HEK293T (cell line): ENCODE measurements at places on chromosomes 11 and 22.

DNA sequence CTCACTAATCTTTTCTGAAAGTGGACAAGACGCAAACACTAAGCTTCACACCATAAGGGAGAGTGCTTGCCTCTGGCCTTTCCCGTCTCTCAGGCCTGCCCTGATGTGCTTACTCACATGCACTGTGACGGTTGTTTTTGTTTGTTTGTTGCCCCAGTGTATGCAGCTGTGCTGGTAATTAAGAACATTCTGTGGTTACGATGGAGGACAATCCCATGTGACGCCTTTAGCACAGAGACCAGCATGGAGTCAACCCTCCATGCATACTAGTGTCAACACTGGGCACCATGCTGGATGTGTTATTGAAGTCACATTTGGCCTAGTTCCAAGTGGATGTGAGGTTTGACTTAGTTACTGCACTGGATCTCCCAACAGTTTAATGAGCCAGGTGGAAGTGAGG lies 27.8 kb upstream of the CDON start:
- DNase-seq, result no peak

DNA sequence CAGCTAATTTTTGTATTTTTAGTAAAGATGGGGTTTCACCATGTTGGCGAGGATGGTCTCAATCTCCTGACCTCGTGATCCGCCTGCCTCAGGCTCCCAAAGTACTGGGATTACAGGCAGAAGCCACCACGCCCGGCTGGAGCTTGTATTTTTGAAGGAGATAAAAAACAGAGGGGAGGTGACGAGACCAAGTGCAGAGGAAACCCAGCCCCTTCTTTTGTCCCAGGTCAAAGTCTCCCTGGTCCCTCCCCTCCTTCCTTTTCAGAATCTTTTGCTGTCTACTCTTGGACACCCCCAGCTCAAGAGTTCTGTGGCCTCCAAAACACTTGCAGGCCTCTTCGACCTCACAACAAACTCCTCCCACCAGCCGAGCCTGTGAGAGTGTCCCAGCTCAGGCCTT lies 12.2 kb upstream of the TMEM184B start:
- no peak for DNase-seq

GRCh38 chr11:112292785-112293407 lies 32.2 kb upstream of the PLET1 start:
- DNase-seq, result no peak

DNA sequence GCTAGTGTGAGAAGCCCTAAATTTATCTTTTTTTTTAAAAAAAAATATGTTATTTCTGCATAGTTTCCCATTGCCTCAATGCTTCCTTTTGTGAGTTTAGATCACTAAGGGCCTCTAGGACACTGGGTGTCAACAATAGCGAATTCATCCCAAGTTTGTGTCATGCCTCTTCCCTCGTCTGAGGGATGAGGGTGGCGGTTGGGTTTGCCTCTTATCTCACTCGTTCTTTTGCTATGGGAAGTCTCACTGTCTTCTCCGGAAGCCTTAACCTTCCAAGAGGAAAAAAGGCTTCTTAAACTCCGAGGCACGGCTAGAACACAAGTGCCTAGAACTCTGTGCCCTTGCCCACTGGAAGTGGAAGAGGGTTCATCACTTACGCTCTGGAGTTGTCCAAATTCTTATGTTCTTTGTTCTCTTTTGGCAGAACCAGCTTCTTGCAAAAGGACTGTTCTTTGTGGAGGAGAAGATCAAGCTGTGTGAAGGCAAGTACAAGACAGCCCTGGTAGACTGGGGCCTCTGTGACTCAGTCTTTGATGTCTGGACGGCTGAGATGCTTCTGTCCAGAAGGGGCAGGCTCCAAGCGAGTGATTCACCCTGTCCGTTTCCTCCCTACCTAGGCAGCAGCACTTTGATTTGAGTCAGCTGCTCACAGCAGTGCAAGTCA lies 78.5 kb downstream of the TRAF6 start:
- peak; percentile 22 for DNase-seq

DNA sequence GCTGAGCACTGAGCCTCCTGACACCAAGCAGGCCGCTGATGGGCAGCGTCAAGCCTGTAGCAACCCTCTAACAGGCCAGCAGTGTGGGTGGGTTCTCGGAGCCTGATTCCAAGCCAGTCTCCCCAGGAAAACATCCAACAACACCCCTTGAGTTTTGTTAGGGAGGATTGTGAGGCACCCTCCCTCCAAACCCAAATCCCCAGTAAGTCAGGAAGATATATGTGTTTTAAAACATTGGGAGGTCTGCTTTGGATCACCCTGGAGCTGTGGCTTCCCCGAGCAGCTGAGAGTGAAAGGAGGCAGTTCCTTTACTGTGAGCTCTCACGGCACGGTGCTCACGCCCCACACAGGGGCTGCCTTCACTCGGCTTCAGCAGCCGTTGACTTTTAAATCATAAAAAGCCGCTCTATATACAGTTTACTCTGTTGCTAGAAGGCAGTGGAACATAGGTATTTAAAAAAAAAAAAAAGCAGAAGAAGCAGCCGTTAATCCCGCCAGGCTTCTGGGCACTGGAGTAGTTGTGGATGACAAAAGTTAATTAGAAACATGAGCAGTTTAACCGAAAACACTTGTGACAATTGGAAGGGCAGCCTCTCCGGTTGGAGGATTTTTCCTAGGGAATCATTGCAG lies 218.6 kb downstream of the NAV2 start:
- no peak for DNase-seq

DNA sequence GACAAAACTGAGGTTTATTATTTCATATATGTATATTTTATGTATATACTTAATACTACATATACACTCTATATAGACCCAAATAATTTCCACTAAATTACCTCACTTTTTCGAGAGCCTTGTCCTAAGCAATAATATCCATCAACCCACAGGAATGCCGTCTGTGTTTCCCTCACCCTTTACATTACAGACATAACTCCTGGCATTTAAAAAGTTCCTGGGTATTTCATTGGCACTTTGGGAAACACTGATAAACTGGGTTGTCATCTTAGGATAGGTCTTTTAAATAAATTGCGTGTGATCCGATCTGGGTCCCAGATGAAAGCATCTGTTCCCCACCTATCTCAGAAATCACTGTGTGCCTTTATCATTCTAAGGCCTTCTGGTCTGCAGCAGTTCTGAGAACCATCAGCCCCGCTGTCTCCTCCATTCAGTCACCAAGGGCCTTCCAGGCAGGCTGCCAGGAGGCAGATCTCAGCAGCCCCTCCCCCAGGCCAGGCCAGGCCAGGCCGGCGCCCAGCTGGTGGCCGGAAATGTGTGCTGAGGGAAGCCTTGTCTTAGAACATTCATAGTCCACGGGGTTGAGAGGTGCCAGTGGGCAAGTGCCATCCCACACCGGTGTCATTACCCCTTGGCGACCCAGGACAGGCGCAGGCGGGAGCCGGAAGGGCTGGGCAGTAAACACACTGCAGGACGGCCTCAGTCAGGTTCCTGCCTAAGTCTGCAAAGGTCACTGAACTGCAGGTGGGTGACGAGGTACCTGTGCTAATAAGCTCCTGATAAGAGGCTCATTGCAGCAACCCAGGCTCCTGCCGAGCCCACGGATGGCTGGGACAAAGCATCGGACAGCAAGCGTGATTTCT lies 3.3 kb downstream of the FGF19 start:
- peak; percentile 47 for DNase-seq

- DNase-seq, result no peak
Measured at GRCh38 chr11:100972046-100972445, 157.6 kb downstream of the PGR start.

DNA sequence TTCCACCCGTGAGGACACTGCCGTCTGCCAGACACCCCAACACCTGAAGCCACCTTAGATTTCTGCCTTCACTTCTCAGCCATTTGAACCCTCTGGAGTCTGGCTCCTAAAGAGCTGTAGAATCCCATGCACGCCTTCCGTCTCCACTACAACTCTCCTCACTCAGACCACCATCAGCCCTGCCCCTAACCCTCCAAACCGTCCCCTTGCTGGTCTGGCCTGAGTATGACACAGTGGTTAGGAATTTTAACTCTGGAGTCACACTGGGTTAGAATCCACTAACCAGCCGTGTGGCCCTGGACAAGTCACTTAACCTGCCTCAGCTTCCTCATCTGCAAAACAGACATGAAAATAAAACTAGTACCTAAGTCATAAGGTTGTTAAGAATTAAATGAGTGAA lies 3.0 kb downstream of the CNIH2 start:
- no peak for DNase-seq

DNA sequence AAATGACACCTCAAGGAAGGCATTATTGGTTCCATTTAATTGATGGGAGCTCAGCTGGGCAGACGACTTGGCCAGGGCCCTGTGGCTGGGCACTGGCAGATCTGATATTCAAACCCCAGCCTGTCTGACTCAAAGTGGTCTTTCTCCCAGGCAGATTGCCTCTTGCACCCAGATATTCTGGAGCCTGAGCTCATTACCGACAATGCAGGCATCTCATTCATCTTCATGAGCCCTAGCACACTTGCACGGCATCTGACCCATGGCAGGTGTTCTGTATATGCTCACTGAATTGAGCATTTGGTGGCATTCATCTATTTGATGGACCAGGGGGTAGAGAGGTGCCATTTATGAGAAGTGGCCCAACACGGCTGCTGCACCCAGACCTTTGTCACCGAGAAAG lies 193.1 kb downstream of the DSCAML1 start:
- no peak for DNase-seq

- no peak for DNase-seq
Measured at GRCh38 chr11:115707180-115707905, 203.1 kb upstream of the CADM1 start.

DNA sequence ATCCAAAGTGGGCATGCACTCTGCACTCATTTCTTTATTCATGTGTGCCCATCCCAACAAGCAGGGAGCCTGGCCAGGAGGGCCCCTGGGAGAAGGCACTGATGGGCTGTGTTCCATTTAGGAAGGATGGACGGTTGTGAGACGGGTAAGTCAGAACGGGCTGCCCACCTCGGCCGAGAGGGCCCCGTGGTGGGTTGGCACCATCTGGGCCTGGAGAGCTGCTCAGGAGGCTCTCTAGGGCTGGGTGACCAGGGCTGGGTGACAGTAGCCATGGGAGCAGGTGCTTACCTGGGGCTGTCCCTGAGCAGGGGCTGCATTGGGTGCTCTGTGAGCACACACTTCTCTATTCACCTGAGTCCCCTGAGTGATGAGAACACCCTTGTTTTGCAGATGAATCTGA lies 129.3 kb upstream of the B3GAT1 start:
- no peak for DNase-seq

GRCh38 chr11:17596310-17596669 lies 49.2 kb downstream of the OTOG start:
- no peak for DNase-seq

DNA sequence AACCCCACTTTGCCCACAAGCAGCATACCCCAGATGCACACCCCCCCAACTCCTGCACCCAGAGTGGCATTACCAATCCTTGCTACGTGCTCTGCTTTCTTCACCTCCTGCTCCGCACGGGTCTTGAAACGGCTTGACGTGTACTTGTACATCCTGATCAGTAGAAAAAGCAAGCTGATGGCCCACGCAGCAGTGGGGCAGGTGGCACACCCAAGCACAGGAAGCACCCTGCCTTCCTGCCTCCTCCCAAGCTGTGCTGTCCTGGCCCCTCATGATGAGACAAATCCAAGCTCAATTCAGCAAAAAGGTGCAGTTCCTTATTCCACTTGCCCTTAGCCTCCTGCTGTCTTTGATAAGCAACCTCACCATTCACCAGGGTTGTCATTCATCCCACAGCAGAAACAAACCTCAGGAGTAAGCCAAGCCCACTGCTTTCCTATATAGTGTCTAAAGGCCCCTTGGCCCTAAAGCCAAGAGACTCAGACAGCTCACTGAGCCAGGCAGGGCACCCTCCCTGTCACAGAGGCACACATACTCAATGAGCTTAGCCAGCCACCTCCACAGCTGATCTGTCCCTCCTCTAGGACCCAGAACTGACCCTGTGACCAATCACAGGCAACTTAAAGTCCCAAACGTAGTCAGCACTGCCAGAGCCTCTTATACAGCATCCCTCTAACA lies 27.8 kb downstream of the MORC2 start:
- DNase-seq, result no peak

GRCh38 chr22:32336771-32337424 lies 20.8 kb upstream of the RFPL3 start:
- no peak for DNase-seq

DNA sequence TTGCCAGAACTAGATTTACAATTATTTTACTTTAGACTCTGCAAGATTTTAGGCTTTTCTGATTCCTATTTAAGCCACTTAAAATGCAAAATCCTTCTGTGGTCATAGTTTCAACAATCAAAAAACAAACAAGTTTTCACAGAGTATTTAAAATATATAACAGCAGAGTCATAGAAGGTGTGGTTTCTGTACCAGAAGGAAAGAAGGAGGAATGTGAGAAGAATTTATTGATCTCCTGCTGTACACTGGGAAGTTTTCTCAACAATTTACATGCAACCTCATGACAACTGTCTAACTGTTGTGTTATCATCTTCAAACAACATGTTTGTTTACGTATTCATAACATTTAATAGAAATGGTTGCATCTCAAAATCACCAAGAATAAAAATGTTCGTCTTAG lies 102.3 kb upstream of the CEP126 start:
- no peak for DNase-seq

- DNase-seq, result no peak
Measured at GRCh38 chr11:76839311-76839710, 21.4 kb upstream of the ACER3 start.

GRCh38 chr22:27075028-27075678 lies 417.8 kb downstream of the MIAT start:
- no peak for DNase-seq

GRCh38 chr11:69278091-69278867 lies 15.7 kb upstream of the MYEOV start:
- no peak for DNase-seq

DNA sequence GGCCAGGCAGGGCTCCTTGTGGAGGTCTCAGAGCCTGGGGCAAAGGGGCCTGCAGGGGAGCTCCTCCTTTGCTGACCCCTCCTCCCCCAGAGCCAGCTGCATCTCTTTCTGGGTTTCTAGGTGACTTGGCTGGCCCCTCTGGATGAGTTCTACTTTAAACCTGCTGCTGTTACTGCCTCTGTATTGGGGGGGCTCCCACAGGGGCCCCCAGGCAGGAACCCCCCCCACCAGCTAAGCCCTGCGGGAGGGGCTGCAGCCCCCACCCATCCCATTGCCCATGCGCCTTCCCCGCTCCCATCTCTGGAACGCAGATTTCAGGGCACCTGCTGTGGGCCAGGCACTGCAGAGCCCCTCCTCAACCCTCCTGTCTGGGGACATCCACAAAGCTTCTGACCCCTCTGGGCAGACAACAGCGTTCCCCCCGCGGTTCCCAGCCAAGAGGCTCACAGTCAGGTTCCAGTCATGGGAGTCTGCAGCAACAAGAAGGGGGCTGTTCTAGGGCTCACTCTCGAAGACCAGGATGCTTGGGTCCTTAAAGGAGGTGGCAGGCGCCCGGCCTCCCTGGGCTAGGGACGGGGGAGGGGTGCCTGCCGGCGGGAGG lies 815 bp upstream of the PLCB3 start:
- no peak for DNase-seq

DNA sequence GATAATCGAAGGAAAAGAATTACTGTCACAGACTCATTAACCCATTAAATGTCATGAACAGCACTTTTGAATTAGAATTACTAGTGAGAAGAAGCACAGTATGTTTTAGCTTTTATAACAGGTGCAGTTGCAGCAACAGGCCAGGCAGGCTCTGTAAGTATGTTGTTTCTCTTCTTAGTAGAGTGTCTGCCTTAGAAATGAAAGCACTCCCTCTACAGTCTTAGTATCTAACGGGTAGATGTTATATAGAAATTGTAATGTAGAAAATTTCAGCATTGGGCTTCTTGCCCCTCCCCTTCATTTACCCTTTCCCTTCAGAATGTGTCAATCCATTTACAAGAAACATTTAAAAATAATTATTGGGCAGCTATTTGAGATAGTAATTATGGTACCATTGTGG lies 87.4 kb downstream of the HIPK3 start:
- no peak for DNase-seq
